ENCODE measurements at places on chromosomes 1 and 21.

DNA sequence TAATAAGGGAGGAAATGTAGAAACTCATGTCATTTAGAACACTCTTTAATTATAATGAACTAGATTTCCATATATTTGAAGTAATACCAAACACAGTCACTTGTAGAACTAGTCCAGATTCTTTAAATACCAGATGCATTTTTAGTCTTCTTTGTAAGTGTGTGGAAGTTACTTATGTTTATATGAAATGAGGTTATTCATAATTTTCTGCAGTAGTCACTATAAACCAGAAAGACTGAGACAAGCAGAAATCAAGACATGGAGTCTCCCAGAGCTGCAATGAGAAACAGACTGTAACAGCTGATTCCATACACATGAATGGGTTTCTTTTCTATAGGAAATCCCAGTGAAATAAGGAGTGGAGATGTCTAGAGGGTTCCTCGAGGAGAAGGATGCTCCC lies 216.6 kb upstream of the ZP4 start:
- no peak for DNase-seq

DNA sequence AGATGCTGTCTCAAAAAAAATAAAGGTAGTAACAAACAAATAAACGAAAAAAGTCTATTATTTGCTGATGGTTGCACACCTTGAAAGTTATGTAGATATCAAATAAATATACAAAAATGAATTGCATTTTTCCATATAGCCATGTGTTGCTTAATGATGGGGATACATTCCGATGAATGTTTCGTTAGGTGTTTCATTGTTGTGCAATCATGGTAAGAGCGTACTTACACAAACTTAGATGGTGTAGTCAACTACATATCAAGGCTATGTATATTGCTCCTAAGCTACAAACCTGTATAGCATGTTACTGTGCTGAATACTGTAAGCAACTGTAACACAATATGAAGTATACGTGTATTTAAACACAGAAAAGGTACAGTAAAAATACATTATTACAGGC lies 34.4 kb downstream of the AHCTF1 start:
- no peak for DNase-seq

- no peak for DNase-seq
These were observed 25.8 kb downstream of the NDUFS5 start for GRCh38 chr1:39051956-39052355.

DNA sequence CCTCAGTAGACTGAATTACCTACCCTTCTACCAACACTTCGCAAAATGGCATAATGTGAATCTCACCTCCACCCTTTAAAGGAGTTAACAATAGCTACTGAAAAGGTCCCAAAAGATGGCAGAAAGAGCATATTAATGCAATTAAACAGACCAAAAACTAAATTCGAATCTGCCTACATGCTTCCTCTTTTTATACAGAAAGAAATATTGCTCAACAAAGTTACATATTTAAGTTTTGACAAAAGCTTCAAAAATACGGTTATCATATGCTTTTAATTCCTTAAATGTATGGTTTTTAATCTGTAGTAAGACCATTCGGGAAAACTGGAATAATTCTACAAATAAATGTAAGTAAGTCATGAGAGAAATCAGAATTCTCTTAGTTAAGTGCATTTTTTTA lies 2.2 kb downstream of the APP start:
- no peak for DNase-seq

GRCh38 chr1:45793942-45794604 lies 9.3 kb upstream of the MAST2 start:
- no peak for DNase-seq

DNA sequence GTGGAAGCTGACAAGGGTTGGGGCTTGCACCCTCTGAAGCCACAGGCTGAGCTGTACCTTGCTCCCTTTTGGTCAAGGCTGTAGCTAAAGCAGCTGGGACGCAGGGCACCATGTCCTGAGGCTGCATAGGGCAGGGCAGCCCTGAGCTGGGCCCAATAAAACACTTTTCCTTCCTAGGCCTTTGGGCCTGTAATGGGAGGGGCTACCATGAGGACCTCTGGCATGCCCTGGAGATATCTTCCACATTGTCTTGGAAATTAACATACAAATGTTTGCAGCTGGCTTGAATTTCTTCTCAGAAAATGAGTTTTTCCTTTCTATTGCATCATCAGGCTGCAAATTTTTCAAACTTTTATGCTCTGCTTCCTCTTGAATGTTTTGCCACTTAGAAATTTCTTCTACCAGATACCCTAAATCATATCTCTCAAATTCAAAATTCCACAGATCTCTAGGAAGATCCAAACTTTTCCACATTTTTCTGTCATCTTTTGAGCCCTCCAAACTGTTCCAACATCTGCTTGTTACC lies 32.9 kb upstream of the TTLL7 start:
- DNase-seq = no peak

DNA sequence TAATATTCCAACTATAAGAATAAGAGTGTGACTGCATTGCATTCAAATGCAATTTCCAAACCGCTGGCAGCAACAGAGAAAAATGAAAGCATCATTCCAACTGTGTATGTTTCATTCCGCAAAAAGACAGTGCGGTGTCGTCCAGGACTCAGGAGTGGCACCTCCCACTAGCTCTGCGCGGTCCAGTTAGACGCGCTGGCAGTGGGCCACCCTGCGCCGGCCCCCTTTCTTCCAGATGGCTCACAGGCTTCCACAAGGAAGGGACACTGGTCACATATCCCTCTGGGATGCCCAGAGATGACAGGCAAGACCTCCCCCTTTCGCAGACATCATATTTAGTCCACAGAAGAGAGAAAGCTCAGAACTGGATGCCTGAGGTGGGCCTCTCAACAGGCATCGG lies 11.9 kb downstream of the WRAP73 start:
- DNase-seq = no peak

DNA sequence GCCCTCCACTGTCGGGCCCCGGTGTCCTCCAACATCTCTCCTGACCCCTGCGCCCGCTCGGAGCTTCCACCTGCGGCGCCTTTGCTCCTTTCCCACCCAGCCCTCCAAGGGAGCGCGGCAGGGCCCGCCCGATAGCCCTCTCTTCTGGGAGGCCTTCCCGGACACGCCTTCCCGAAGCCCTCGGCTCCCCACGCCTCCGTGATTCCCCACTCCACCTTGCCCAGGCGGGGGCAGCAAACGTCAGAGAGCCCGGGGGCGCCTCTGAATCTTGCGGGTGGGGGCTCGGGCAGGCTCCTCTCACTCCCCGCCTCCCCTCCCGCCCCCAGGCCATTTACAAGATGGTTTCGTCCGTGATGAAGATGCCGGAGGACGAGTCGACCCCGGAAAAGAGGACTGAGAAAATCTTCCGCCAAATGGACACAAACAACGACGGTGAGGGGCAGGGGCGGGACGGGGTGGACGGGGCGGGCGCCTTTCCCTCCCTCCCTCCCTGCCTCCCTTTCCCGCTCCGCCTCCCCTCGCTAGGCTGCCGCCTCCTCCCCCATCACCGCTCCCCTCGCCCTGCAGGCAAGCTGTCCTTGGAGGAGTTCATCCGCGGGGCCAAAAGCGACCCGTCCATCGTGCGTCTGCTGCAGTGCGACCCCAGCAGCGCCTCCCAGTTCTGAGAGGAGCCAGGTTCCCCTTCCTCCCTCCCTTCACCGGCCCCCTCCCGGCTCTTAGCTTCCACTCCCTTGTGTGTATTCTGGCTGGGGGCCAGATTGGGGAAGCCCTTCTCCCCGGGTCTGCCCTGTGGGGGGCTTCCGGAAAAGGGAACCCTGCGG lies 7.1 kb downstream of the HPCA start:
- DNase-seq = no peak

- no peak for DNase-seq
These were observed 9.2 kb downstream of the VASH2 start for GRCh38 chr1:212959266-212960220.

DNA sequence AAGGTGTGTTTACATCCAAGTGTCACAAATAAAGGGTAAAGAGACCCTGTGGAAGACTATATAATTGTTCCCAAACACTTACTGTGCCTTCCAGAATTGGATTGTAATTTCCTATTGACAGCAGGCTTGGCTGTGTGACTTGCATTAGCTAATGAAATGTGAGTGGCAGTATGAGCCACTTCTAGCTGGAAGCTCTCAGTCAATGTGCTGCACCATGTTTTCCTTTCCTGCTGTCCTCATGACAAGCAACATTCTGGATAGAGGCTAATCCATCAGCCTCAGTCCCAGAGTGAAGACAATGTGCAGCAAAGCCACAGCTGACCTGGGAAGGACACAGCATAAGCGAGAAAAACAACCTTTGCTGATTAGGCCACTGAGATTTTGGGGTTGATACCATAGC lies 5.9 kb upstream of the FOXJ3 start:
- DNase-seq = no peak

- DNase-seq = no peak
These were observed 120.0 kb downstream of the GIPC2 start for GRCh38 chr1:78165816-78166215.

DNA sequence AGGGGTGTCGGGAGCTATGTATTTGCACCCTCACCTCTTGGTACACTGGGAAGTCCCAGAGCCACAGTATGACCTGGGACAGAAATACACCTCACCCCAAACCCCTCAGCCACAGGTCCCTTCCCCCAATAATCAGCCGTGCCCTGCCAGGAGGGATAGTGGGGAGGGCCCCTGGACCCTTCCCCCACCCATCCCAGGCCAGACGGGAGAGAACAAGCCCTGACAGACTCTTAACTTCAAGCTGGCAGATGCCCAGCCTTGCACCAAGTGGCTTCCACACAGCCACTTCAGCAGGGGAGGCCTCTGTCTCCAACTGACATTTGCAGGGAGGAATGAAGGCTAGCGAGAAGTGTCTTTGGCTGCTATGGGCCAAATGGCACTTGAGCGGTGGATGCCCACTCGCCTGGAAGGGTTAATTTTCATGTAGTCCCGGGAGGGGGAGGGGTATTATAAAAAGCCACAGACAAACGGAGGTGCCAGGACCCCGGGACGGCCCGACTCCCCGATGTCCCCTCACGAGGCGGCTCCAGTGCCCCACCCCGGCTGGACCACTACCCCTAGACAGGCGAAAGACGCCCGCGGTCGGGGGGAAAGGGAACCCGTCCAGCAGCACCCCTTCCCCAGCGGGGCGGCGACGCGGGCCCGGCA lies 495 bp downstream of the SYNC start:
- peak; percentile 64 for DNase-seq

- peak; percentile 100 for DNase-seq
These were observed at the start of gene HPCAL4 for GRCh38 chr1:39691383-39692151. Gene HPCAL4 (minus strand): TSS chr1:39691433. CDS start chr1:39684603, 6,830 bp downstream.

GRCh38 chr1:160993544-160994193 lies 27.3 kb downstream of the F11R start:
- peak; percentile 25 for DNase-seq

DNA sequence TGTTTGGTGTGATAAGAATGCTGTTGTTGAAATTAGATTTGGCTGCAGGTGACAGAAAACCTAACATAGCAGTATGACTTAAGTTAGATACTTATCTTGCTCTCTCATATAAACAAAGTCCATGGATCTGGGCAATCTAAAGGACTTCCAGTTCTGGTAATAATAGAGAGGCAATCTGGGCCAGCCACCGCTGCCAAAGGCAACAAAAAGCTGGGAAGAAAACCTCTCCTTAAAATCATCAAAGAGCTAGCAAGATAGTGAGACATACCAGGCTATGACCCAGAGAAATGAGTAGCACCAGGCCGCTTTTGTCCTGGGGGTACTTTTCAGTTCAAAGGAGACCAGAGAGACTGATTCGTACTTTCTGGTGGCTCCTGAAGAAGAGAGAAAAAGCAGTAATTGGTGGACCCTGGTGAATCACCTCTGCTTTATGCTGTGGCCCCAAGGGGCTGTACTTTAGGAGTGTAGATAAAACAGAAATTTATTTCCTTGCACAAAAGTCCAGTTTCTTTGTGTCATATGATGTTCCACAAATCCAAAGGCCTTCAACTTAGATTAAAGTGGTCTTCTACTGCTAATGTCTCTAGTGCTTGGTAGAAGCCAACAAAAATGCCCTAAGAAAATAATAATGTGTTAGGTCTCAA lies 125.4 kb downstream of the TBX19 start:
- DNase-seq = no peak

DNA sequence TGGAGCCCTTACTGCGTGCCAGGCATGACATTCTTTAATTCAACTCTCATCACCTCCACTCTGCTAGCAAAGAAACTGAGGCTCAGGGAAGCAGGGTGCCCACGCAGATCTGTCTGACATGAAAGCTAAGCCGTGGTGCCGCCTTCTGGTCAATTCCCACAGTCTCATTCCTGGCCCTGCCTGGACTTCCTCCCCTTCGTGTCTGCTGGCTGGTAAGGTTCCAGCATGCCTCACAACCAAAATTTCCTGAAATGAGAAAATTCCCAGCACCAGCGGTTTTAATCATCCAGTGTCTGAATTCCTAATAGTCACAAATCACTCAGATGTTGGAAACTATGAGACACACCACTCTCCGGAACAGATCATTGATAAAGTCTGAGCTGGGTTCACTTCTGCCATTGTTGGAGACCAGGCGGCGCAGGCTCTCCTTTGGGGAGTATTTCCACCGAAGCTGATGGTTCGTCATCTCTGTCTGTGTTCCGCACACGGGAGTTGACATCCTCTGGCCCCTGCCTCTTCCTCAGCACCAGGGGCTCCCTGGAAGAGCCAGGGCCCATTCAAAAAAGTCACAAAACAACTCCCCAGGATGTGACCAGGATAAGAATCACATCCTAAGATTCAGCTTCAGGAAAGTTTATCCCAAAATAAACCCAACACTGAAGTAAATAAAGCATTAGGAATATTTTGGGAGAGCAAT lies 167.7 kb downstream of the PLPP3 start:
- DNase-seq = no peak
